ENCODE measurements at places on chromosomes 5 and 9.
A peak's percentile ranks its signal among the peaks of the same experiment; 100 is the strongest.

- DNase-seq = no peak
Measured at GRCh38 chr5:35042781-35043180, 5.0 kb downstream of the AGXT2 start.

- DNase-seq = no peak
Measured at GRCh38 chr5:156387391-156387790, 60.4 kb downstream of the SGCD start.

GRCh38 chr5:59390074-59390659 is 503.4 kb downstream of the PDE4D start:
- peak; percentile 32 for DNase-seq

GRCh38 chr5:148229840-148230239 is 8.5 kb upstream of the MARCOL start:
- DNase-seq = no peak

- DNase-seq = no peak
Measured at GRCh38 chr9:110156416-110156815, 51.5 kb downstream of the C9orf152 start.

GRCh38 chr9:134785325-134786108 is 95.1 kb upstream of the FCN2 start:
- no peak for DNase-seq
